ENCODE measurements at places on chromosomes 1 and 21.
A peak's percentile ranks its signal among the peaks of the same experiment; 100 is the strongest.

- no peak for DNase-seq
Observed at GRCh38 chr1:51898090-51898734, 19.7 kb upstream of the NRDC start.

DNA sequence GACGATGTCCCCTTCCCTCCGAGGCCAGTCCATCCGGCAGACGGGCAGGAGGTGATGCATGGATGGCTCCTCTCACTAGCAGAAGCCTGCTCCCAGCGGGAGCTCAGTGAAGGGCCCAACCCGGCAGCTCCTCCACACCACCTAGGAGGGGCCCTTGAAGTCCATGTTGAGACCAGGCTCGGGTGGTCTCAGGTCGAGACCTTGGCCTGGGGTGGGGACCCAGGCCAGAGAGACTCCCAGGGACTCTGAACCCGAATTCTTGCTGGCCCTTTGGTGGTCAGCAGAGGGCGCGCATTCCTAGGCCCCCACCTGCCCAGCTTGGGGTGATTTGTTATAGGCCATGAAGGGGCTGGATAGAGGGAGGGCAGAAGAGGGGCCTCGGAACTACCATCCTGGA lies 642 bp upstream of the NT5C1A start:
- DNase-seq: peak; percentile 65

DNA sequence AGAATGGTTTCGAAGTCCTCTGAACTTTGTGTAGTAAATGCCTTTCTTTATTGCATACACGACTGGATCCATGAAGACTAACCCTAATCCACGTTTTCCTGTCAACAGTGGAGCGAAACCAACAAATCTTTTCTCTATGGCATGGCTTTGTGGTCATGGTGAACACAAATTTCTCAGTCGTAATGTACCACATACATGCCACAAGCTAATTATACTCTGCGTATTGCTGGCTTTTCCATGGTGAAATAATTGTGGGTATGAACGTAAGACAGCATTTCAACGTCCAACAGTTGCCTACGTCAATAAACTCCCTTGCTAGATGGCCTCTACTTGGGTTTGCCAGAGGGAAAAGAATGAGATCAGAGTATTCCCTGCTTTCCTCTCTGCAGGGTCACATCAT lies 27.5 kb downstream of the INTS7 start:
- DNase-seq: no peak

- no peak for DNase-seq
Observed at GRCh38 chr1:27548858-27549719, 54.9 kb downstream of the AHDC1 start.

- DNase-seq: no peak
Observed at GRCh38 chr1:14804626-14805025, 206.1 kb downstream of the KAZN start.

DNA sequence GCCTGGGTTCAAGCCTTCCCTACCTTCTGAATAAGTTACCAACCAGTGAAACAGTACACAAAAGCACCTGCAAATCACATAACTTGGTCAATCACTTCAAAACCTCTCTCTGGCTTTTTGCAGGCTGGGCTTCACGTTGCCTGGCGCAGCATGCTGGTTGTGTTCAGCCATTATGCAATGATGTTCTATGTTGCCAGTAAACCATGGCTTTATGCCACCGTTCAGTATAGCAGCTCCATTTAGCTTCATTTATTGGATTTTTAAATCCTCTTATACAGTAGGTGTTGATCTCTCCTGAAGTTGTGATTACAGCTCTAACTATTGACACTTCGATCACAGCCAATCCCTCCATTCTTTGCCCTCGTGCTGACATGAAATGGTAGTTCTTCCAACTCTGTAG lies 233.6 kb upstream of the PTBP2 start:
- DNase-seq: no peak

- no peak for DNase-seq
Observed at GRCh38 chr1:107840725-107841124, 124.3 kb downstream of the VAV3 start.

DNA sequence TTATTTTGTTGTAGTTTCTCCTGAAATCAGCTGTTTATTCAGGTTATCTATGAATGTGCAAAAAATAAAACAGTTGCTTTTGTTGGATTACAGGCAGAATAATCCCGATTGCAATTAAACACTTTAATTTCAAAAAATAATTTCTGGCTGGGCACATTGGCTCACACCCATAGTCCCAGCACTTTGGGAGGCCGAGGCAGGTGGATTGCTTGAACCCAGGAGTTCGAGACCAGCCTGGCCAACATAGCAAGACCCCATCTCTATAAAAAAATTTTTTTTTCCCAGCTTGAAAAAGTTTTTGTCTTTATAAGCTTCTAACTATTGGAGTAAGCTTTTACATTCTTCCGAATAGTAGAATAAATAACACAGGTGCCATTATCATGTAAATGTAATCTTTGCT lies 15.3 kb downstream of the RCAN3 start:
- no peak for DNase-seq

DNA sequence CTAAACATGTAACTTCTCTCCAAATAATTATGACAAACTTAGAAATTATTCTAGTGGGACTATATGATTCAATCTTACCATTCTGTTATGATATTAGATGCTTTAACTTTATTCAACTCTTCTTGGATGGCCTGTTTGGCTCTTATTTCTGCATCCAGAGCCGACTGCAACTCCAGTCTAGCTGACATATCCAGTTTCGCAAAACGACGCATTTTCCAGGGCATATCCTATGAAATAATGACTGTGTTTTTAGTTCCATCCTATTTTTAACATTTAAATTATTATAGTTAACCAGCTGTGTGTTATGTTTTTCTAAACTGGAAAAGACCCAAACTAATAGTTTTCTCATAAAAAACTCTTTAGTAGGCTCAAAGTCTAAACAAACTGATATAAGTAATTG lies 133.7 kb downstream of the COQ8A start:
- no peak for DNase-seq

Data from chondrocyte (in vitro differentiated cells).